ENCODE measurements at places on chromosomes 6 and 20.

DNA sequence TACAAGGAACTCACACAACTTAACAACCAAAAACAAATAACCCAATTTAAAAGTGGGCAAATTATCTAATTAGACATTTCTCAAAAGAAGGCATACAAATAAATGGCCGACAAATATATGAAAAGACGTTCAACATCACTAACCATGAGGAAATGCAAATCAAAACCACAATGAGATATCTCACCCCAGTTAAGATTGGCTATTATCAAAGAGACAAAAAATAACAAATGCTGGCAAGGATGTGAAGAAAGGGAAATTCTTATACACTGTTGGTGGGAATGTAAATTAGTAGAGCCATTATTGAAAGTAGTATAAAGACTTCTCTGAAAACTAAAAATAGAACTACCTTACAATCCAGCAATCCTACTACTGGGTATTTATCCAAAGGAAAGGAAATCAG, 96.7 kb upstream of the SIRPG start:
- no peak for DNase-seq

GRCh38 chr6:100096341-100096740, 102.3 kb upstream of the MCHR2 start:
- no peak for DNase-seq

DNA sequence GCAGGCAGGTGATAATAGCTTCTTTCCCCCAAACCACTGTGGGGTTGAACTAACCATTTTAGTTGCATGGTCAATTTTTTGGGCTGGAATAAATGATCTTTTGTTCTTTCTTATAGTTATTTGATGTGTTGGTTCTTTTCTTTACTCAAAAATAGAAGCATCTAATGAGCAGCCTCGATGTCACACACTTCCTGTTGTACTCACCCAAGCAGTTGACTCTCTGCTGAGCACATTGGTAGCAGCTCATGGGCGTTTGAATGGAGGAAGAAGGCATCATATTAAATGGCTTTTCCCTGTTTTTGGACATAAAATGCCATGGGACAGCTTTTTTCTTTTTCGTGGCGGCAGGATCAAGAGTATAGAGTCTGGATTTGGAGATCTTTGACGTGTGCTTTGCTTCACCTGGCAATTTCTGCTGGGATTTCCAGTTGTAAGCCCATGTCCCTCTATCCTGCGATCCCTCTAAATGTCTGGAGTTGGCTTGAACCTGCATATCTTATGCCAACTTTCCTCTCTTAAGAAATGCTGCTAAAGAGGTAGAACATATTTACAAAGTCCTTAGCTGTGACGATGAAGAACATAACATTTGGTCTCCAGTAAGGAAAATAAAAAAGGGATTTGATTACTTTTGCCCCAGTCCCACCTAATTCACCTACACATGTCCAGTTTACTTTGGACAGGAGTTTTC, 268.3 kb downstream of the PRL start:
- no peak for DNase-seq

GRCh38 chr6:135043846-135044245, 10.8 kb downstream of the HBS1L start:
- DNase-seq: no peak

- no peak for DNase-seq
Measured at GRCh38 chr6:140602431-140603248, 1228.2 kb upstream of the CITED2 start.

- DNase-seq: no peak
Measured at GRCh38 chr6:39885691-39886090, 48.6 kb downstream of the MOCS1 start.

- DNase-seq: no peak
Measured at GRCh38 chr6:70327036-70327435, 24.2 kb upstream of the COL9A1 start.

DNA sequence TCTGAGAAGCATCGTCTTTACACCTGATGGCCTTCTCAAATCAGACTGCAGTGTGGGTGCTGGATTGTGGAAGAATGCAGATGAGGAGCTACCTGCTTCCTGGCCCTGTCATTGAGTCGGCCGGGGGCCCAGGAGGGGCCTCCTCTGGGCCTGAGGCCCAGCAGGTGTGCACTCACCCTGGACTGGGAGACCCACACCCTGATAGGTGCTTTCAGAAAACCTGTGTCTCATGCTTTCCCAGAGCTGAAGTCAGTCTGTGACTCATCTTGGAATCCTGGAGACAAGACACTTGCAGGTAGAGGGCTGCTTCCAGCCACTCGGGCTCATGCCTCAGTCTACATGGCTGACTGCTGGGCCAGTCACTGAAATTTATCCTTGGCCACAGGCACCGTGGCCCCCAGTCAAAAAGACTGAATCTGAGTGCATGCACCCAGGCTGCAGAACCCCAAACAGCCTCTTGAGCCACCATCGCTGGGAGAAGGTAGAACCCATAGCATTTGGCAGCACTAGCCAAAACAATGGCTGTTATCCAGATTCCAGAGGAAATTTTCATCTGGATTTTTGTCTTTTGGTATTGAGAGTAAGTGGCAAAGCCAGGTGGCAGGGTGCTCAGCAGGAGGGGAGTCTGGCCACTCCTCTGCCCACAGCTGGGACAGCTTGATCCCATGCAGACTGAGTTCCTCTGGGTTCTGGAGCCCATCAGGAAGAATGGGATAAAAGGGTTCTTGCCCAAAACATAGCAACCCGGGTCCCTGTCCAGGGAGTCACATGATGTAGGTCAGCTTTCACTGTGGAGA, 182.0 kb upstream of the CST7 start:
- DNase-seq: no peak

DNA sequence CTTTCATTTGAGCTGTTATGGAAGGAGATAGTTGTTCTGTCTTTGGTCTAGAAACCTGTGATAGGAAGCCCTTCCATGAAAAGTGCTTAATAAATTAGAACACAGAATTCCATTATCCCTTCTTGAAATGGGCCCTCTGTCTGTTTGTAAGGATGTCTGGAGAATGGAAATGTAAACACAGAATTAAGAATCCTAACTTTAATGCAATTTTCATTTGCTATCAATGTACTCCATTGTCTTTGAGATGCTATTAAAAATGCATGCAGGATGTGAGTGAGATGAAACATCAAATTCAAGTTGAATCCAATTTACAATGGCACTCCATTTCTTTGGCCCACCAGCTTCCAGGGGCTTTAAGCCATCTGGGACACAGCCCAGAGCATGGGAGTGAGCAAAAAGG, 13.9 kb upstream of the AARS2 start:
- DNase-seq: no peak

- DNase-seq: no peak
Measured at GRCh38 chr20:22430154-22430745, 154.1 kb downstream of the FOXA2 start.

DNA sequence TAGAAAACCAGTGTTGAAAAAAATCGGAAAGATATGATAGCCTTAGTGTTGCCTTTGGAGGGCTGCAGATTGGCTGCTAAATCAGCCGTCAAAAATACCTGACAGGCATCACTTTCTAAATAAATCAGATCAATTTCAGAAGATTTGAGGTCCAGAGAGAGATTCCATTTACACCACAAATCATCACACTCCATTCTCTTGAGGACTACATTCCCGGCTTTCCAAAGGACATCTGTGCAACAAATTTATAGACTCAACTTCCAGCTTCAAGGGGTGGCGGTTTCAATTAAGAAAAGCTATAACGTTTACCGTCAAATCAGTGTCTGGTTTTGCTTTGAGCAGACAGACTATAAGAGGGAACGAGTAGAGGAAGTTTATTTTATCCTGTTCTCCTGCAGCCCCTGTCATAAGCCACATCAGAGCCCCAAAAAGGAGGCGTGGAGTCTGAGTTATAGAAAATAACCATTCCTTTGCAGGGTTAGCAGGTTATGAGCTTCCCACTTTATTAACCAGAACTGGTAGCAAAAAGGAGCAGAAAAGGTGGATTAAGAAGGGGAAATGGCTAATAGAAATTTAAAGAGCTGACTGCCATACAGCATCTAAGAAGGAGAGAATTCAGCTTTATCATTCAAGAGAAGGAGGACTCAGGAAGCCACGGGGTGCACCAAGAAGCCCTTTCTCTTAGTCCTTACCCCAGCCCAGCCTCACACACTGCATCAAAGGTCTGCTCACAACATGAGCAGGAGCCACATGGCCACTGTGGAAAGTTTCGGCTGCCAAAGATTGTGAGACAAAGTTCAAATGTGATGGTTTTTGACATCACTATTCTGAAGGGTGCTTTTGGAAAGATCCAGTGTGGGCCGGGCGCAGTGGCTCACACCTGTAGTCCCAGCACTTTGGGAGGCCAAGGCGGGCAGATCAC, 12.9 kb upstream of the UQCC2 start:
- no peak for DNase-seq

GRCh38 chr20:10282979-10283456, 64.4 kb downstream of the SNAP25 start:
- no peak for DNase-seq

DNA sequence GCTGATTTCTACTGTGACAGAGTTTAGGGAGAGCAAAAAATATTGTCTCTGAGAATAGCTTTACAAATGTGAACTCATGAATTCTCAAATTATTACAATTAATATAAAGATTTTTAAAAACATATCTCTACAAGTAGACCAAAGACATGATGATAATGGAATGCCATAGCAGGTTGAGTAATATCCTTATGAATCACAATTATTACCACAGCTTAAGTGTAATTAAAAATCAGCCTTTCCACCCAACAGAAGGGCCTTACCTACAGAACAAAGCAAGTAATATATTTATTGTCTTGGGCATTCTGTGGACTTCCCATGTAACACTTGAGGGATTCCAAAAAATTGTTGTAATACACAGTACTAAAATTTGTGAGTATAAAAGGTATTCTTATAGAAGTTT, 1099.6 kb upstream of the GJE1 start:
- DNase-seq: no peak

GRCh38 chr20:32440069-32440757, 82.1 kb downstream of the ASXL1 start:
- DNase-seq: no peak

GRCh38 chr6:113363048-113363798, 493.9 kb upstream of the MARCKS start:
- DNase-seq: no peak

- no peak for DNase-seq
Measured at GRCh38 chr6:106253731-106254130, 71.8 kb downstream of the ATG5 start.

- DNase-seq: no peak
Measured at GRCh38 chr6:168332020-168332419, 12.4 kb upstream of the DACT2 start.

- no peak for DNase-seq
Measured at GRCh38 chr20:5602346-5602745, 147.9 kb upstream of the SHLD1 start.

DNA sequence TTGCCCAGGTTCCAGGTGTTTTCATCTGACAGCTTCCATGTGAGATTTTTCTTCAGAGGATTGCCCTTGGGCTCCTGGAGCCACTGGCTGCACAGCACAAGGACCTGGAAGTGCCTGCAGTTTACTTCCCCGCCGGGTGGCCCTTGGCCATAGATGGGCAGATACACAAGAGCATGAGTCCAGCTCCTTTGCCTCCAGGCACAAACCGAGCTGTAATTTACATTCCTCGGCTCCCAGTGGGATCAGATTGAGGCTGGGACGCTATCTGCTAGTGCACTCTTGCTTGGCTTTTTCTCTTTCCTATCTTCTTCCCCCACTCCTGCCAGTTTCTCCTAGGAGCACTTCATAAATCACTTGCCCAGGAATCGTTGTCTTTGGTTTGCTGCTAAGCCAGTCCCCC, 85.4 kb upstream of the RALY start:
- no peak for DNase-seq

DNA sequence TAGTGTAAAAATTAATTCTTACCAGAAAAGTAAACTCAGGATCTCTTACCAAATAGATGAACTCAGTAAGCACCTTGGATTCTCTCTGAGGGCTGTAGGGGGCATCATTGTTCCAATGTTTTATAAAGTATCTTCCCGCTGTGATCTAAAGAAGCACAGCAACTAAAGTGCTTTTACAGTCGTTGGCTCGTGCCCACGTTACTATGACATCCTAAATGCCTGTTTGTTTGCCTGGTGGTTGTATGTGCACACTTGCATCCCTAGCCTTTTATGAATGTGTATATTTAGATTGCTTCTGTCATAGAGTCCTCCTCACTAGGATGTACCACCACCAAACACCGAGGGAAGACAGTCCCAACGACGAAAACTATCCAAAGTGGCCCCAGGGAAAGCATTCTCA, 34.5 kb downstream of the SLX4IP start:
- DNase-seq: no peak

DNA sequence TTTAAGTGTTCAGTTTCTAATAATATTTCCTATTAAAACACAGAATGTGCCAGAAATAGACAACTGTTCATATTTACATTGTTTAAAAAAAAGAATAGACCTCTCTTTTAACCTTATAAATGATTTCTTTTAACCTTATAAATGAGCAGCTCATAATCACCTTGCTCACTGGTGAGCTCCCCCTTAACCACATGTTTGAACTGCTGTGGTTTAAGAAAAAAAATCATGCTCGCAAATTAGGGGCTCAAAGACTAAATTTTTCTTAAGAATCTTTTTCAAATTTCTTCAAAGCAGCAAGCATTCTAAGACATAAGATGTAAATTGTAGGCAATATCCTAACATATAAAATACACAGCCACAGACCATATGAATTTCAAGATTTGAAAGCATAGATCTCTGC, 32.8 kb downstream of the FAM8A1 start:
- DNase-seq: no peak

- DNase-seq: no peak
Measured at GRCh38 chr6:106173124-106173879, 87.2 kb downstream of the PRDM1 start.

DNA sequence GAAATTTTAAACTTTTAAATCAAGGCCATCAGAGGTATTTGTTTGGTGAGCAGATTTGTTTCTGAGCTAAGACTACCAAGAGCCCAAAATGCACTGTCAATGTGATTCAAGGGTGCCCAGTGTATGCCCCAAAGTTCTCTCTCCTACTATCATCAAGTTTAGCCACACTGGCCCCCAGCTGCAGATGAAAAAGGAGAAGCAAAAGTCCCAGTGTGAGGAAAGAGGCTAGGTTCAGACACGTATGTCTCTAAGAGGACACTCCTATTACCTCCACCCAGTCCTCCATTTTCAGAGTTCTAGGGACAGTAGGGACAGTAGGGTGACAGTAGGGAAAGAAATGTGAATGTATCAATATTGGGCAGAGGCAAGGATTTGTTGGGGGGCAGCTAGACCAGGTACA, 230.8 kb downstream of the CD83 start:
- DNase-seq: no peak

GRCh38 chr20:5172167-5172601, 45.4 kb downstream of the CDS2 start:
- no peak for DNase-seq

GRCh38 chr6:122400462-122401089, 1.1 kb downstream of the HSF2 start:
- DNase-seq: no peak

Measured in stimulated activated CD8-positive, alpha-beta memory T cell treated with anti-CD3 and anti-CD28 coated beads, Interleukin-7, amount 100 ng/mL, for 4 hours (primary cell).